ENCODE measurements at places on chromosomes 2 and 18.

DNA sequence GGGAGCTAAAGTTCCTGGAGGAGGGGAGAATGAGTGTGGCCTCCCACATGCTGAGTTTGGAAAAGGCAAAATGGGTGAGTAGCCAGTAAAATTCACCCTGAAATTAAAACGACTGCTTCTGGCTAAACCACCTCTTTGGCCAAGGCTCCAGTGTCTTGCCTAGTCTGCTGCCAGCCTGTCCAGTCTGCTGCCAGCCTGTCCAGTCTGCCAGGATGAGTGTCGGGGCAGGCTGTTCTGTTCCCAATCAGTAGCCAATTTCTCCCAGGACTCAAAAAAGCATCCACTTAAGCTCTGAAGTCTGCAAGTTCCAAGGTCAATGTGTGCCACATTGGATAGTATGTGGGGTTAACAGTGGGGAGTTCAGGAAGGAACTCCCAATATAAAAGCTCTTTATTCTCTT lies 134.6 kb upstream of the KLHL29 start:
- no peak for DNase-seq

GRCh38 chr2:225100856-225101294 lies 58.6 kb upstream of the DOCK10 start:
- DNase-seq: no peak

GRCh38 chr2:199602271-199602895 lies 144.6 kb upstream of the SATB2 start:
- DNase-seq: no peak

DNA sequence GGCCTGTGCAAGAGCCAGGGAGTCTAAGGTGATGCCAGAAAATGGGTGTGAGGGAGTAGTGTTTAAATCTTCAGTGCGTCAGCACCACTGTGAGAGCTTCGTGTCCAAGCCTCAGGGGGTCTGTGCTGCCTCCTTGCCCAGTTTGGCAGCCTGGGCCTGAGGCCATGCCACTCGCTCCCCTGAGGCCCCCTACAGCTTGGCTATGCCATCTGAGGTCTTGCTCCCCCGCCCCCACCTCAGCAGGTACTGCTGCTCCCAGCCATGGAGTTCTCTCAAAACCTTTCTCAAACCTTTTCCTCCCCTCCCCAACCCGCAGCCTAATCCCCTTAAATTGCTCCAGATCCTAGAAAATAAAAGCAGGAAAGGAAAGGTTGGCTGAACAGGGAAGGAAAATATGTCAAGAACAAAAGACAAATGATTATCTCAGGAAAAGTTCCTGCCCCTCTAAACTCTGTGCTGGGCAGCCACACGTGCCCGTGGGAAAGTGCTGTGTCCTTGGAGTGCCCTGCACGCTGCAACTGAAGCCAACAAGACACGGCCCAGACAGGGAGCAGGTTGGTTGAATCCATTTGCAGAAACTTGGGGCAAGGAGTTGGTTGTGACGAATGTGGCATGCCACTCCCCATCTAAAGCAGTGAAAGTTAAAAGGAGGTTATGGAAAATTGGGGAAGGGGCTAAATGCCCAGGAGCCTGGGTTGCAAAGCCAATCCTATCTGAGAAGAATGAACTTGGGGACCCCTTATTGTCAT lies 61.2 kb downstream of the ATOH8 start:
- DNase-seq: no peak

DNA sequence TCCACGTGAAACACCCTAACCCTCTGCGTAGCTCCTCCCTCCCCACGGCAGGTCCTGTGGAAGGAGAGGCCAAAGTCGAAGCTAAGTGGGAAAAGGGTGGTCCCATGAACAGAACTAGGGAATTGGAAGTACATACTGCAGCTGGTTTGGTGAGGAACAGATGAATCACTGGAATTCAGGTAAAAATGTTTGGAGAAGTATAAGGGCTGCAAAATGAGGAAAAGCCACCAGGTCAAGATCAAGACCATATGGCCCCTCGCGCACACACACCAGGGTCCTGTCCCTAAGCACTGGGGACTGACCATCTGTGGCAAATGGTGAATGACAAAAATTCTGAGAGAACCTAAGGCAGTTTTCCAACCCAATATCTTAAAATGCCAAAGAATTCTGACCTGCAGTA lies 3.1 kb downstream of the PARD6G start:
- no peak for DNase-seq

- DNase-seq: no peak
These were observed 133.5 kb downstream of the LAMA3 start for GRCh38 chr18:23822590-23823385.

GRCh38 chr2:40962026-40962425 lies 510.1 kb upstream of the SLC8A1 start:
- DNase-seq: no peak

DNA sequence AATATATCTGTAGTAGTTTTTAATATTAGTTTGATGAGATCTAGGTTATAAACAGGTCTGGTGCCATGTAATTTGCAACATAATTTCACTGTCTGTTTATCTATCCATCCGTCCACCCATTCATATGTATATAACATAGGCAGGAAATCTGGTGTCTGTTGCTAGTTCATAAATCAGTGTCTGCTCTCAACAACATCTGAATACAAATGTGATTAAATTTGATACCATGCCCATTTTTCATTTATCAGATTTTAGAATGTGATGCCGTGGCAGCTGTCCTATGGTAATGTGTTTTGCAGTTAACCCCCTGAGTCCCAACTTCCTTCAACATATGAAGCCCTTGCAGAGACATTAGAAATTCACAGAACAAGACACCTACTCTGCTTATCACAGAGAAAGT lies 228.4 kb downstream of the CMPK2 start:
- no peak for DNase-seq

DNA sequence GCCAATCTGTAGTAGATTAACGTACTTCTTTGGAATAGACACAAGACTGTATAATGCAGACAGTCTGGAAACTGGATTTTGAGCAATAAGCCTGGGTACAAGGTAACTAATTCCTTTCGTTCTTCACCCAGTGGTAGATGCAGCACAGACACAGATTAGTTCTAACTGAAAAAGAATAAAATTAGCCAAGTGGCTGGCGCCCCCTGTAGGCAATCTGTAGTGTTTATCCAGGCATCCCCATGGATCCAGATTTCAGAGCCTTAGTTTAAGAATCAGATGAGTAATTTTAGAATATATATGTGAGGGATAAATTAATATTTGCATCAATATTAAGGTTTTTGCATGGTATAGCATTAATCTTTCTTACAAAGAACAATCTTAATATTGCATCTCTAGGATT lies 563.9 kb downstream of the DCC start:
- no peak for DNase-seq

DNA sequence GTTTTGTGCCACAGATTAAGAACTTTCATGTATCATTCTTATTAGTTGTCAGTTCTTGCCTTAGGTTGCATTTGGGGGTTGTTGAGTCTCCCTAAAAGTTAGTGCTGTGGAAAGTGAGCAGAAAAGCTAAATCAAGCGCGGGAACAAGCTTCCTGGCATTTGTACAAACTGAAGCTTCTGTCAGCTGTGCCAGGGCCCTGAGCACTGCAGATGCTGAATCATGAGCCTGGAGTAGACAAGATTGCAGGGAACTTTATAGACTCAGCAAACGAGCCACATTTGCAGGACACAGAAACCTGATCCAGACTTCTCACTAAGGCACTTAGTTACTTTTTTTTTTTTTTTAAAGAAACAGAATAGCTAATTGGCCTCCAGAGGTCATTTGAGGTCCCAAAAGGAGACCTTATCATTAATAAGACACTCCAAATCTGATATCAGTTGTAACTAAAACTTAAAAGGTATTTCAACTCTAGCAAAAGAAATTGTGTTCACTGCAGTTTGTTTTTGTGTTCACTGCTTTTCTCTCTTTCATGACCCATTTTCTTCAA lies 88.7 kb downstream of the ADAM23 start:
- DNase-seq: no peak

DNA sequence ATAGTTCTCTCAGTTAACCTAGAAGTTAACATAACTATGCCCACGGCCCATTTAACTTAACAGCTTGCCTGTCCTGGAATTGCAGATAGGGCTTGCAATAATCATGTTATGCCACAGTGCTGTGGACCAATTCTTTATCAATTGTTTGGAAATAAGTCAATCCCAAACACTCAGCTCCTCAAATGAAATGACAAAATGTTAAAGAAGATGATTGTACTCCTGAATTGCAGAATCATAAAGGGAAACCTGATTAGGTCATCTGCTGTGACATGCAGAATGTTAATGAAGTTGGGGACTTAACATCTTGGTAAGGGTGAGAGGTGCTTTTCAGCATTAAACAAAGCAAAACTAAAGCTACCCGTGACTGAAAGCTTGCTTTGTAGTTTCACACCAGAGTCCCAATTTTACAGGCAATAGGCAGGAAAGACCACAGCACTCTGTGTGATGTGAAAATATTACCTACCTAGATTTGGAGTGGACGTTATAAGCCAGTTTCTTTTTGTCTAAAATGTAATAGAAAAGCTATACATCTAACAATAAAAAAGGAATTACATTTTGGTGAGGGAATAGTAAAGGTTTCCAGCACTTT lies 364.0 kb downstream of the GPD2 start:
- DNase-seq: no peak

GRCh38 chr2:65199166-65199565 lies 28.5 kb upstream of the ACTR2 start:
- DNase-seq: no peak

DNA sequence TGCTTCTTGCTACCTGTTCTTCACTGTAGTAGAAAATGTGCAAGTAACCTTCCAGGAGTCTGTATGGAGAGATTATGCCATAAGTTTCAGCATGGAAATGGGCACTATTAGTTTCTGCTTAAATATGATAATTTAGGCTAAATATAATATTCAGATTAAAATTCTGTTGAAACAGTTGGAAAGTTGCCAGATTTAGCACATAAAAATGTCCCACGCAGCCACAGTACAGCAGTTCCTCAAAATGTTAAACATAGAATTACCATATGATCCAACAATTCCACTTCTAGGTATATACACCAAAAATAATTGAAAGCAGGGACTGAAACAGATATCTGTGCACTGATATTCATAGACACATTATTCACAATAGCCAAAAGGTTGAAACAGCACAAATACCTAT lies 121.2 kb downstream of the NRP2 start:
- no peak for DNase-seq

DNA sequence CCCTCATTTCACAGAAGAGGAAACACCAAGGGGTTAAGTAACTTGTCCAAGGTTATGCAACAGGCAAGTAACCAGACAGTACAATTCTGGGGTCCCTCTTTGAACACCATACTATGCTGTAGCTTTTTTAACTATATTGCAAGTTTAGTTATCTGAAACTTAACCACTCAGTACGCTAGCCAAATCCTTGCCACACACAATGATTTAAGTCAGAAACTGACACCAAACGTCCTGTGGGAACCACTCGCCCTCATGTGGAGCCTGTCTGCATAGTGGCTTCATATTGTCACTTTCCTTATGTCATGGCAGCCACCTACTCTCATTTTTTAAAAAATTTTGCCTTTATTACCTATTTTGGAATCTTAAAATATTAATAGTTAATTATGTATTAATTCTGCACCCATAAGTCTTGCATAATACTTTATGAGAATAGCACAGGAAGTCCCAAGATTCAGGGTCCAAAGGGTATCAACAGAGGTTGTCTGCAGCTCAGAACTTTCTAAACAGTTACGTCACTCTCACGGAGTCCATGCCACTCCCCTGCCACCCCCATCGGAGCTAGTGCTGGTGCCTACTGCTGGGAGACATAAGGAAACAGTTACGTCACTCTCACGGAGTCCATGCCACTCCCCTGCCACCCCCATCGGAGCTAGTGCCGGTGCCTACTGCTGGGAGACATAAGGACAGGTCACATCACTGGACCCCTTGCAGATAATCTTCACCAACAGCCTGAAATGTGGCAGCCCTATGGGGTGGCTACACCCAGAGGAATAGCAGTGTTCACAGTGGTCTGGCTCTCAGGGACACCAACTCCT lies 99.0 kb downstream of the L3MBTL4 start:
- no peak for DNase-seq

DNA sequence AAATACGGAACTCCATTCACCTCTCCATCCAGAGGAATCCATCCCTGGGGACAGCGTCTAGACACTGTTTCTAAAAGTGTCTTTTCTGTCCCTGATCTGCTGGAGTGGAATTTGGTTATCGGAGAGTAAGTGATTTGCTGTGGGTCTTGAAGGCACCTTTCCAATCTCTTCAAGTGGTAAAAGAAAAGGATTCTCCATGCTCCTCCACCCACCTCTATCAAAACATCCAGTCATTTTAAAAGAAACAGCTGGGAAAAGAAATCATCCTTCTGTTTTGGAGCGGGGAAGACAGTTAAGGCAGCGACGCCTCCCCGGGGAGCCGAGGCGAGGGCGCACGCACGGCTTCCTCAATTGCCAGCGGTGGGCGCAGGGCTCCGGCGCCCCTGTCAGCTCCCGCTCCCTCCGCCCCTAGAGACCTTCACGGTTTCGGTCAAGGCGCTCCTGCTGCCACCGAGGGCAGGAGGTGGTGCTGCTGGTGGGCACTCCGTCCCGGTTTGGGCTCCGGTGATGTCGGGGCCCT lies 547 bp downstream of the SLC35F5 start:
- DNase-seq: no peak

GRCh38 chr18:11380968-11381367 lies 228.4 kb upstream of the SLC35G4 start:
- no peak for DNase-seq

DNA sequence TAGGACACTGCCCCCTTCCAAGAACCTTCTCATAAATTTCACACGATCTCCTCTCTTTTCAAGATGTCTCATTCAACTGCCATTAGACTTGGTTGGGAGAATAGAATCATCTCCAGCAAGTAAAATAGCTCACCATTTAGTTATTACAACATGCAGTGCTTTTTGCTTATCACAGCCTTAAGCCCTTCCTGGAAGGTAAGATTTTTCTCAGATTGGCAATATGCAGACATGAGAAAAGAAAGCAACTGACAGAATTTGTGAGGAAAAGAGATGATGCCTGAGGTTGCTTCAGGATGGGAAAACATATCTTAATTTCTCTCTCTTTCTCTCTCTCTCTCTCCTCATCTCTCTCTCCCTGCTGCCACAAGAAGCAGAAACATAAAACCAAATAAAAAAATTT lies 855.1 kb upstream of the ACVR2A start:
- DNase-seq: no peak

GRCh38 chr2:17470855-17471641 lies 47.2 kb downstream of the RAD51AP2 start:
- no peak for DNase-seq

DNA sequence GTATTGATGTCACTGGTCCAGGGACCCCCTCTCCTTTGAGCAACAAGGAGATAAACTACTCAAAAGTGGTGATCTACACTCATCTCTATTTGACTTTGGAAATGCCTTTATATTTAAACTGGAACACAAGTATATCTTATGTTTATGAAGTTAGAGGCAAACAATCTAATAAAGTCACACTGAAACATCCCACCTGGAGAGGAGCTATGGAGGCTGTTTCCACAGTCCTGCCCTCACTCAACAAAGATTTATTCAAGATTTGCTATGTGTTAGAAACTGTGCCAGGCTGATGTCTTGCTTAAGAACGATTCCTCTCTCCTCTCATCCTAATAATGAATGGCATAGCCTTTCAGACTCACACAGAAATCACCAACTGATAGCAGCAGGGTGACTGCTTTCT lies 140.8 kb downstream of the ALPK2 start:
- no peak for DNase-seq
